Mucosa of gallbladder (tissue), 1 donor: ENCODE measurements at places on chromosomes 3 and 15.

DNA sequence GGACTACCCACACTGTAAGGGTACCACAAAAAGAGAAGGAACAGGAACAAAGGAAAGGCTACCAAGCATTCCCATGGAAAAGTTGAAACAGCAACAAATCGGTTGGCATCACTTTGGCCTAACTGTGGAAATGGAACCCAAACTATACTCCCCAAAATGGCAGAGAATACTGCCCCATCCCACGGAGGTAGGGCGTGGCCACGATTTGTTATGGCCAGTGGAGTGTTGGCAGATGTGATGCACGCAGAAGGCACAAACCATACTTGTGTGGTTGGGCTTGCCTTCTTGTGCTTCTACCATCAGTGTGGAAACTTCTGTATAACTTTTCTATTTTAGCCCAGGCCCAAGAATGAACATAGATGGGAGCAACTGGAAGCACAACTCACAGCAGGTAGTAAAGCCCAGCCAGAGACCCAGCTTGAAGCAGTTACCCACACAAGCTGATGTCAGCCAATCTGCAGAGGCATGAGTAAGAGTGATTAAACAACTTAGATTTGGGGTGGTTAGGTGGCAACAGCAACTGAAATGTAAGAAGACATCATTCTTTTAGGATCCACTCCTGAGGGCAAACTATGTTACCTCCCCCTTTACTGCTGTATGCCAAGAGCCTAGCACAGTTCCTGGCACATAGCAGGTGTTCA, 64.1 kb downstream of the BTD start:
- no peak for DNase-seq

DNA sequence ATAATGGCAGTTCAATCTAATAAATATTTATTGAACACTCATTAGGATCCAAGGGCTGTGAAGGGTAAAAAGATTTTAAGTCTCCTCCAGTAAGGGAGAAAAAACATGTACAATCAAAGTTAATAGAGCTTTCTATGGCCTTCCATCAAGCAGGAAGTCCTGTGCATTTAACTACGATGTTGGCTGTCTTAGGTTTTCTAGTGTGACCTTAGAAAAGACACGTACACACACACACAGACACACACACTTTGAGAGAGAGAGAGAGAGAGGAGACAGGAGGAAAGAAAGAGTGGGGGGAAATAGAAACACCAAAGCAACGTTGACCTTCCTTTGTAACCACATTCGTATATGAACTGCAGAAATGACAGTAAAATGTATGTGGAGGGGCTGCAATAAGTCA, 126.1 kb upstream of the TMC3 start:
- DNase-seq: no peak

- DNase-seq: no peak
Measured at GRCh38 chr15:69818529-69818928, 279.2 kb downstream of the TLE3 start.

GRCh38 chr3:8420612-8421011, 81.0 kb upstream of the LMCD1 start:
- DNase-seq: no peak
